ENCODE measurements at places on chromosomes 2 and 18. TPM values are rescaled to one million over a fixed set of nuclear protein-coding genes. Genes with fewer than 3 reads are reported as not detected.

MAPK4 gene
- 0.28 TPM for total RNA-seq

RAX gene
- total RNA-seq, result not detected

CD226 gene
- total RNA-seq, result 0.13 TPM

COX7A2L gene
- total RNA-seq, result 154 TPM

KLHL41 gene
- 0.13 TPM for total RNA-seq

IL1A gene
- total RNA-seq, result 0.20 TPM

GPR39 gene
- total RNA-seq, result 6.9 TPM

SEPTIN2 gene
- 274 TPM for total RNA-seq

FEV gene
- not detected for total RNA-seq

NBEAL1 gene
- total RNA-seq, result 3.7 TPM

CRACDL gene
- total RNA-seq, result 4.2 TPM

RGPD3 gene
- 0.14 TPM for total RNA-seq

IGFBP5 gene
- total RNA-seq, result 0.17 TPM

SERPINB12 gene
- total RNA-seq, result not detected

LRRC30 gene
- total RNA-seq, result not detected

COA5 gene
- 23.4 TPM for total RNA-seq

CHCHD5 gene
- 57.8 TPM for total RNA-seq

SLC23A3 gene
- total RNA-seq, result 0.82 TPM

REL gene
- total RNA-seq, result 2.8 TPM

POTEE gene
- not detected for total RNA-seq

DQX1 gene
- 0.10 TPM for total RNA-seq

VIT gene
- not detected for total RNA-seq

GNLY gene
- total RNA-seq, result 0.08 TPM

HOXD9 gene
- total RNA-seq, result 1.3 TPM

Measured in A549 treated with Hydrocortisone at 1 μM for 4 hours (cell line).